ENCODE measurements at places on chromosomes 12 and 14.
A peak's percentile ranks its signal among the peaks of the same experiment; 100 is the strongest.

GRCh38 chr12:7068994-7069346, 8.5 kb downstream of the C1S start:
- DNase-seq = no peak

- DNase-seq = no peak
Measured at GRCh38 chr12:26461776-26462175, 266.4 kb downstream of the SSPN start.

- no peak for DNase-seq
Measured at GRCh38 chr12:83097643-83098342, 411.1 kb downstream of the TMTC2 start.

GRCh38 chr12:123270214-123271000, 1.2 kb downstream of the CDK2AP1 start:
- no peak for DNase-seq

GRCh38 chr12:9331218-9331626, 123.0 kb upstream of the PZP start:
- DNase-seq = peak; percentile 69

GRCh38 chr12:2628401-2628800, 166.4 kb upstream of the FKBP4 start:
- no peak for DNase-seq

GRCh38 chr14:63192085-63192484, 12.2 kb upstream of the RHOJ start:
- no peak for DNase-seq

DNA sequence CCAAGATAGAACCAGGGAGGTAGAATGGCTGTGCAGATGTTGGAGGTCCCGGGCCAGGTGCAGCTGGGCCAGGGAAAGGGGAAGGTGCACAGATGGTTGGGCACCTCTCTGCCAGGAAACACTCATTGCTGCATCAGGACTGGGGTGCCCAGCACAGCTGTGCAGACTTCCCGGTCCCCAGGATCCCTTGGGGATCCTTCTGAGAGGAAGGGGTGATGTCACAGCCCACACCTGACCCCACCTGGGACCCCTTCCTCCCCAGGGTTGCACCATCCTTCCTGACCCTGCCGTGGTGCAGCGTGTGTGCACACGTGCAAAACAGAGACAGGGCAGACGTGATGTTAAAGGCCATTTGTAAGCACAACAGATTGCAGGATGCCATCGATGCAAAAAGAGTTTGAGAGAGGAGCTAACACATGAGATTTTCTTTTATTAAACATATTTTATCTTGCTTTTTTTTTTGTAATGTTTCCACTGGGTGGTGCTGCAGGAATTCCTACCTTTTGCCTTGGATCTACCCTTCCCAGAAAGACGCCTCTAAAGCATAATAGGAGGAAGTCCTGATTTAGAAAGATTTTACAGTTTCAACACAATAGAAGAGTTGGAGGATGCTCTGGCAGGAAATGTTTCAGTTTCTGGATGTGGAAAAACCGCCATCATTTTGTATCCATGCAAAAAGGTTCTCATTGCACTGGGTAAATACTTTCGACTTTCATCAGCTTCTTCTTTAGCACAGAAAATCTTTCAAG, 14.8 kb downstream of the ELK3 start:
- no peak for DNase-seq

GRCh38 chr12:50003595-50003994, 21.7 kb downstream of the RACGAP1 start:
- DNase-seq = no peak

DNA sequence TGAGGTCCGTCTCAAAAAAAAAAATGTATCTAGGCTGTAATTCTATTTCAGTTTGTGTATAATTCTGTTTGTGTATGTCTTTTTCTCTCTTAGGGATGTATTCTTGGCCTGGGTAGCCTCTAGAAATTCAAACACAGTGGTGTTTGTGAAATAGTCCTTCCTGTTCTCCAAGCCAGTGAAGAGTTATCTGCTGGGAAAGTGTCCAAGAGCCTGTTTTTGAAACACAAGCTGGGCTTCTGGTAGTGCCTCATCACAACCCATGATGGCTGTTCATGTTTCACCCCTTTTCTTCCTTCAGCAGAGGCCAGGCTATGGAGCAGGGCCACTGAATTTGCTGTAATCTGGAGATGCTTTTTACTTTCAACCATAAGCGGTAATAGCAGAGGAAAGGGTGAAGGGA, 14.7 kb downstream of the METTL3 start:
- no peak for DNase-seq

DNA sequence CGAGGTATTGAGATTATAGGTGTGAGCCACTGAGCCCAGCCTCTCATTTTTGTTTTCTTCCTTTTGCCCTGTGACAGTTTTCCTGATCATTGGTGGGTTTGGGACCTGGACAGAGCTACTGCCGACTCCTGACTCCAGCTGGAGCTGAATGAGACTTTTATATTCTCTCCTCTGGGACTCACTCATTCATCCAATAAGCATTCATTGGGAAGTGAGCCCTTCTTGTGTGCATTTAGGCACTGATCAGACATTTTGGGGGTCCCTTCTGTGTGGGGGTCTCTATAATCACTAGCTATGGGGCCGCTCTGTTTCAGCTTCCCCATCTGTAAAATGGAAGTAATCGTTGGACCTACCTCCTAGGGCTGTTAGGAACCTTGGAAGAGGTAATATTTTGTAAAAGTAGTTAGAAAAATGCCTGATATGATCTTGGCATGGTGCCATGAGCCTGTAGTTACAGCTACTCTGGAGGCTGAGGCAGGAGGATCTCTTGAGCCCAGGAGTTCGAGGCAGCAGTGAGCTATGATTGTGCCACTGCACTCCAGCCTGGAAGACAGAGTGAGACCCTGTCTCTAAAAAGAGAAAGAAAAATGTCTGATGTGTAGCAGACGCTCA, 7.2 kb downstream of the SH2B3 start:
- DNase-seq = no peak

DNA sequence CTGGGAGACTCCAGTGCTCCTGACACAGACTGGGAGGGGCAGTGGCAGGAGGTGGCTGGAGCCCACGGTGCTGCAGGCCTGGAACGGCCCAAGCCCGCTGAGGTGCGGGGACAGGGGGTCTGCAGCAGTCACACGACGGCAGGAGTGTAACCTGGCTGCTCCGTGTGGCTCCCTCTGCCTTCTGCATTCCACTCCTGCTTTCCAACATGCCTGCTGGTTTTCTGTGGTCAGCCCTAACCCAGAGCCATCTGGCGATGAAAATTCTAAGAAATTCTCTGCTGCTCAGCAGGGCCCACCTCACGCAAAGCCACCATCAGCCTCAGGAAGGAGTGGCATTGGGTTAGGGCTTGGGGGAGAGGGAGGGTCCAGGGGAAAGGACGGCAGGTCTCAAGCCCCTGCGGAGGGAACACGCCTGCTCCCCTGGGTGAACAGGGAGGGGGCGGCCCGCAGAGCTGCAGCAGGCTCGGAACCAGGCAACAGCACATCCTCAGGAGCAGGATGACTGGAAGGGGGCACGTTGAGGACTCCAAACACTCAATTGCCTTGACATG, 5.0 kb upstream of the FBRSL1 start:
- no peak for DNase-seq

DNA sequence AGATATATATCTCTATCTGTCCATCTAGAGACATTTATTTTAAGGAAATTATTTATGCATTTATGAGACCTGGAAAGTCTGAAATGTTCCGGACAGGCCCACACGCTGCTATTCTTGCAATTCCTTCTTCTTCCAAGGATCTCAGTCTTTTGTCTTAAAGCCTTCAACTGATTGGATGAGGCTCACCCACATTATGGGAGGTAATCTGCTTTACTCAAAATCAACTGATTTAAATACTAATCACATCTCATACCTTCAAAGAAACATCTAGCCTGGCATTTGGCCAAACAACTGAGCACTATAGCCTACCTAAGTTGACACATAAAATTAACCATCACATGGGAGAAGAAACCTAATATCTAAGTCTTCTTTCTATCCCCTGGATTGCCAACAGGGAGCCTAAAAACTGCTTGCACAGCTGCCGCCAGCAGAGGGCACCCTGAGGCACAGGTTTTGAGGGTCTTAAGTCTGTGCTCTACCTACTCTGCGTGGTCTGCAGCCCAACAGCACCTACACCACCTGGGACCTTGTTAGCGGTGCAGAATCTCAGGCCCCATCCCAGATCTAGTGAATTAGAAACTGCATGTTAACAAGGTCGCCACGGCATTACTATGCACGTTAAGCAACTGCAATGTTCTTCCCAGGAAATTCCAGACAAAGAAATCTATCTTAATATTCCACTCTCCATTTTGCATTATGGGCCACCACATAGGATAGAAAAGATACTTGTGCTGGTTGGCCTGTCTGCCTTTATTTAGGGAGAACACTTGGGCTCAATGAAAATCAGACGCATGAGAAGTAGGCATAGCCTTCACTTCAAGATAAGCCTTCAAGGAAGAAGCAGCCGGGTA, 249.7 kb downstream of the FOXG1 start:
- no peak for DNase-seq

GRCh38 chr14:104253223-104253822, 114.9 kb downstream of the KIF26A start:
- no peak for DNase-seq

DNA sequence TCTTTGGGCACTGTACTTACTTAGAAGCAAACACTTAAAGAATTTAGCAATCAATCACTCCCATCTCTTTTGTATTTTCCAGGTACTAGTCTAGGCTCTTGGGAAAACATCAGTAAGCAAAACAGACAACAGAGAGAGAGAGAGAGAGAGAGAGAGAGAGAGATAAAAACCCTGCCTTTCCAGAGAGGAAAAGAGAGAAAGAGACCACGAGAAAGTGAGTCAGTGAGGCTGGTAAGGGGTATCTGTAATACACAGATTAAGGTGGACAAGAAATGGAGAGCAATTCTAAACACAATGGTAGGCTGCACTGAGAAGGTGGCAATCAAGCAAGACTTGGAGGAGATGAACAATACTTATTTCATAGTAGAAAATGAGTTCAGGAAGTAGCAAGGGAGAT, 119.9 kb upstream of the OVCH1 start:
- no peak for DNase-seq

DNA sequence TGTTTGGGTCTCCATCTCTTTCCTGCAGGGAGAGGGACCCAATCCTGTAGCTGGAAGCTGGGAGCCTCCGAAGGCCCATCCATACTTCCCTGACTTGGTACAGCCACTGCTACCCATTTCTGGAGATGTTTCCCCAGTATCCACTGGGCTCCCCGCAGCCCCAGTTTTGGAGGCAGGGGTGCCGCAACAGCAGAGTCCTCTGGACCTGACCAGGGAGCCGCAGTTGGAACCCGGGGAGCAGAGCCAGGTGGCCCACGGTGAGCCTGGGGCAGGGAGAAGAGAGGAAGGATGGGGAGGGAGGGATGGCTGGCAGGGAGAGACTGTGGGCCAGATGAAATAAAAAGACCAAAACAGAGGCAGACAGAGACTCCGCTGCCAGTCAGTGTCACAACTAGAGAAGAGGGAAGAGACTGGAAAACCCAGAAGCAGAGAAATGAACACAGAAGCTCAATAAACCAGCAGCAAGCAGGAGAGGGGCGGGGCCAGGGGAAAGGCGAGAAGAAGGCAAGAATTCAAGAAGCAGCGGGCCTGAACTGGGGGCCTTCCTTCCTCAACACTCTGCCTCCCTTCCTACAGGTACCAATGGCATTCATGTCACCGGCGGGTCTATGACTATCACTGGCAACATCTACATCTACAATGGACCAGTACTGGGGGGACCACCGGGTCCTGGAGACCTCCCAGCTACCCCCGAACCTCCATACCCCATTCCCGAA, 6.3 kb downstream of the LTBR start:
- no peak for DNase-seq

DNA sequence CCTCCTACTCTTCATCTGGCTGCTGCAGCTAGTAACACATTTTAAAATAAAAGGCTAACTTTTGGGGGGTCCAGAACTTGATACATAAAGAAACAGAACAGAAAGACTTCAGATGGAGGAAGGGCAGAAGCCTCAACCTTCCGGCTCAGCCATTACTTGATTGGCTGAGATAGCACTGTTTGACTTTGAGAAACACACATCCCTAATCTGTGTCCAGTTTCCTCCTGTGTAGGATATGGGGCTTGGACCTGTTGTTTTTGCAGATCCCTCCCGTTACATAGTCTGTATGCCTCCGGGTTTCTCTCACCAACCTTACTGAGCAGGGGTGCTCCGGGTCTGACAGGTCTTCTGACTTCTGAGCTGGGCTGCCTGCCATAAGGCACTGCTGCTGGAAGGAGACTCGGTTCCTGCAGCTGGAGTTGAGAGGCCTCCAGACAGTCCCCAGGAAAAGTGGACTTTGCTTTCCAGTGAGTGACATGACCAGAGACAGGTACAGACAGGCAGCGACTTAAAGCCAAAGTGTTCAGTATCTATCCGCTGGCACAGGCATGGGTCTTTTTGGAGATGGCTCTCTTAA, 8.3 kb upstream of the ZNF641 start:
- DNase-seq = no peak

- DNase-seq = no peak
Measured at GRCh38 chr12:94561943-94562411, 88.4 kb downstream of the TMCC3 start.
